Inflammatory macrophage (primary cell): ENCODE measurements at places on chromosomes 5 and 9.

- DNase-seq = no peak
These were observed 88.4 kb upstream of the FST start for GRCh38 chr5:53392073-53392472.

- DNase-seq = no peak
These were observed 50.0 kb downstream of the RAI14 start for GRCh38 chr5:34706084-34706483.

DNA sequence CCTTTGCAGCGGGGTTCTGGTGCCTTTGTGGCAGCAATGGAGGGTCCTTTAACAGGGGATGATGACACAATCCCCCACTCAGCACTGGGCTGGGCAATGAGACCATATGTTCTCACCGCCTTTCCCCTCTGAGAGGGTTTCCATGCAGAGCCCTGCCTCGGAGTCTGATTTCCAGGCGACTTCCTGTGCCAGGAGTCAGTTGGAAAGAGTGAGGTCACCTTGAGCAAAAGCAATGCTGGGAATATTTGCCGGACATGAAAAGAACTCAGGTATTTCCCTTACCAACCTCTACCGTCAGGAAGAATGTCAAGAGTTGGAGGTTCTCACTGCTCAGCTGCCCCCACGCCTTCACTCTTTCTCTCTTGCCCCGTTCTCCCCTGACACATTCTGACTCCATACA lies 284.2 kb upstream of the IRX1 start:
- no peak for DNase-seq

DNA sequence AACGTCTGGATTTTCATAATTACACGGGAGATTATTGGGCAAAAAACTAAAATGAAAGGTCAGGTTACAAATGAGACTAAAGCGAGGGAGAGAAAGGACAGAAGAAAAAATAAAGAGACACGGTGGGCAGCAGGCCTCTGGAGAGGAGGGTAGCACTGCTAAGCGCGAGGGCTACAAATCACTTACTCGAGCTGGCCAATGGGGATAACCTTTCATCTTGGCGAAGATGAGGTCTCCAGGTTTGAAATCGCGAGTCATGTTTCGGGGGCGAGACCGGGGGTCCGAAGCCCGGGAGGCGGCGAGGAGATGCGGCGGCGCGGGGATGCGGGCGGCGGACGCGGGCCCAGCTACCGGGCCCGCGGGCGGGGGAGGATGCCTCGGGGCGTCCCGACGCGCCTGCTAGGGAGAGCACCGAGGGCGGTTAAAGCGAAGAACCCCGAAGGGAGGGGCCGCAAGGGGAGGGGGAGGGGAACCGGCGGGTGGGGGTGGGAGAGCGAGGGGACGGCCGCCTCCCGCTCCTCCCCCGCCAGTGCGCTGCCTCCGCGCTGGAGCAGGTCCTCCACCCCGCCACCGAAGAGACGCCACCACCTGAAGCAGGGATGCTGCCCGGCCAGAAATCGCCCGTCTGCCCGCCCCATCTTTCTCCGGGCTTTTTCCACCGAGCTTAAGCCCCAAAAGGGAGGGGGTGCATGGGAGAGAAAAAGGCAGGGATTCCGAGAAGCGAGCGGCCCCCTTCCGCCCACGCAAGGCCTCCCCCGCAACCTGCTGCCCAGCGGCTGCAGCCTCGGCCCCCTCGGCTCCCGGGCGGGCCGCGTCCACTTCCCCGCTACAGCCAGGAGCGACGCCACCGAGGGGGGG lies 610 bp downstream of the PSIP1 start:
- no peak for DNase-seq

DNA sequence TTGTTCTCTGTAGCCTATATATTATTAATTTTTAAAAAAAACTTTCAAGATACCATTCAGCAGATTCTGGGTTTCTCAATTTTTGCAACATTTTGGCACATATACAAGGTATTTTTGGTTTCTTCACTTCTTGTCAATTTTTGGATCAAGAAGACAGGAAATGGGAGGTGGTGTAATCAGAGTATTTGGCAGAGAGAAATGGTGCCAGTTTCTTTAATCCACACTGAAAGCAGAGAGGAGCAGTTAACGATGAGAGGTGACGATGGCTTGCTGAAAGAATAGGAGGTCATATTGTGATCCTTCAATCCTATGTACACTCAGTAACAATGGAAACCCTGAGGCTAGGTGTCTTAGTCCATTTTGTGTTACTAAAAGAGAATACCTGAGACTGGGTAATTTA lies 16.4 kb downstream of the NNT start:
- DNase-seq = no peak

GRCh38 chr5:43699910-43700309 lies 96.9 kb downstream of the NNT start:
- DNase-seq = no peak

GRCh38 chr5:87079219-87079618 lies 188.5 kb upstream of the RASA1 start:
- DNase-seq = peak; percentile 53

- DNase-seq = no peak
These were observed 136.6 kb upstream of the GPR151 start for GRCh38 chr5:146652547-146652946.

DNA sequence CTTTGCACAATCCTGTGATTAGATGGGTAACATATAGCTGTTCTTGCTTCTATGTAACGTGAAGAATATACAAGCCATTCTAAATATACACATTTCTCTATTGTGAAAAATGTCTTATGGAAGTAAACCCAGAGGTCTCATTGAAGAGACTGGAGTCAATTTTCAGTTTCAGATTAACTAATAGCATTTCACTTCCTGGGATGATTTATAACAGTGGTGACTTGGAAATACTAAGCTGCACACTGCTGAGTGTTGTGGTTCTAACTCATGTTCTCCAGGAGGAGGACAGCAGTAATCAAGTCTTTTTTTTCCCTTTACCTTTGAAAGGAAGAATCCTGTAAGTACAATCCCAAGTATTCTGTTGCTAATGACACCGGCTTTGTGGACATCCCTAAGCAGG lies 3.3 kb downstream of the CTSL start:
- DNase-seq = no peak

GRCh38 chr9:137097761-137098462 lies 11.1 kb downstream of the MAN1B1 start:
- no peak for DNase-seq

- DNase-seq = peak; percentile 90
These were observed 63.8 kb upstream of the PPARGC1B start for GRCh38 chr5:149666212-149666852.

GRCh38 chr5:117893211-117893610 lies 1095.1 kb downstream of the DTWD2 start:
- DNase-seq = no peak

DNA sequence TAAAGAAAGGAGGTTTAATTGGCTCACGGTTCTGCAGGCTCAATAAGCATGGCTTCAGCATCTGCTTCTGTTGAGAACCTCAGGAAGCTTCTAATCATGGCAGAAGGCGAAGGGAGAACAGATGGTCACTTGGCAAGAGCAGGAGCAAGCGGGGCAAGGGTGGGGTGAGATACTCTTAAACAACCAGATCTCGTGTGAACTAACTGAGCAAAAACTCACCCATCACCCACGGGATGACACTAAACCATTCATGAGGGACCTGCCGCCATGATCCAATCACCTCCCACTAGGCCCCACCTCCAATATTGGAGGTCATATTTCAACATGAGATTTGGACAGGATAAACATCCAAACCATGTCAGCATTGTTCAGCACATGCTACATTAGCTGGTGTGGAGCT lies 89.1 kb upstream of the HAND1 start:
- DNase-seq = no peak

DNA sequence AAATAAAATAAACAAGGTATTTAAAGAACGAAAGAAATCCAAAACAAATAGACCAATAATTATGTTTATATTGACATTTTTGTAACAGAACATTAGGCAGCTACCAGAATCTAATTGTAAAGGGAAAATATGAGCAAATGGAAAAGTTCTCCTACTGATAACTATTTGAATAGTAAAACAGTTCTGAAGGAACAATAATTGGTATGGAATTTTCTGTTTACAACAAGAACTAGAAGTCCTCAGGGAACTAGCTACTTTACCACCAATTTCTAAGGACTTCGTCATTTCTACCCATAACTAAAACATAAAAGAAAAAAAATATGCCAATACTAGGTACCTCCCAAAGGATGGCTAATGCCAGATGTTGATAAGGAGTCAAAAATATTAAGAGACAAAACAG lies 58.5 kb downstream of the AP3B1 start:
- no peak for DNase-seq

GRCh38 chr9:127128341-127129072 lies 6.1 kb upstream of the ANGPTL2 start:
- no peak for DNase-seq

DNA sequence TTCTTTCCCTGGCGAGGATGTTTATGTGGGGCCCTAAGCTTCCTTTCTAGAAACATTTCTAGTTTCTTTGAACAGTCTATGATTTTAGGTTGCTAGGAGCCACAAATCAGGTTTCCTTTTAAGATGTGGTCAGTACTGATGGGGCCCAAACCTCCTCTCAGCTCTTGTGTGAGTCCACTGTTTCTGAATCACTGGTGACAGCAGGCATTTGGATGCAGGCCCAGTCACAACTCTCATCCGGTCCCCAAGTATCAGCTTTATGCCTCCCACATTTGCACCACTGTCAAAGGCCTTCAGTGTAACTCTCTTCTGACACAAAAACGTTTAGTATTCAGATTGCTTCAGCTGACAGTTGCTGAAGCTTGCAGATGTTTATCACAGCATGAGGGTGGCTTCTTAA lies 7.8 kb downstream of the DMRT2 start:
- no peak for DNase-seq

- DNase-seq = no peak
These were observed 169.8 kb upstream of the GRAMD2B start for GRCh38 chr5:126253406-126253805.

- no peak for DNase-seq
These were observed 20.4 kb downstream of the FAT2 start for GRCh38 chr5:151570512-151571269.

DNA sequence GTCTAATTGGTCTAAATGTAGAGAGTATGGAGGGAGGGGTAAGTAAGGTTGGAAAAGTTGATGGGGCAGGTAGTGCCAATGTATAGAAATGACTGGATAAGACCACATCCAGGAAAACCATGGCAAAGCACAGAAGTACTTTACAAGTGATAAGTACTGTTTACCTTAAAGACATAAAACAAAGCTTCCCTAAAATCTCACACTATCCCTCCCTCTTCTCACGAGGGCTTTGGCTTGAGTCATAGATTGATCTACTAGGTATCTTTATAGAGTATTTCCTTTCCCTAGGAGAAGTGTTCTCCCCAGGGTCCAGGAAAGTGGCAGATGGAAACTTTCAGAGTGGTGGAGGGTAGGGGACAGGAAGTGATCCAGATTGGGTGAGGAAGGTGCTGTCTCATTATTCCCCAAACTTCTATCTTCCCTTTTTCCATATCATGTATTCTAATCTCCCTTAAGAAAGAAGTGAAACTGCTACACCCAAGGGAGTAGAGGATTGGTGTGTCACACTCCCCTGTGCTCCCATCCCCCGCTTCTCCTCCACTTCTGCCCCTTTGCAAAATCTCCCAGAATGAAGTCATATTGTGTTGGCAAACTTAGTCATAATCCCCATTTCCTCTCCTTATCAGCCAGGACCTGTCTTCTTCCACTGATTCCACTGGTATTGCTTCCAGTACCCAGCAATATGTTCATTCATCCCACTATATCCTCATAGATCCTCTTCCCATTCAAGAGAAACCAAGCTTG lies 14.6 kb downstream of the IL33 start:
- peak; percentile 14 for DNase-seq

- DNase-seq = peak; percentile 81
These were observed 10.8 kb downstream of the TSPAN17 start for GRCh38 chr5:176658007-176658599.

DNA sequence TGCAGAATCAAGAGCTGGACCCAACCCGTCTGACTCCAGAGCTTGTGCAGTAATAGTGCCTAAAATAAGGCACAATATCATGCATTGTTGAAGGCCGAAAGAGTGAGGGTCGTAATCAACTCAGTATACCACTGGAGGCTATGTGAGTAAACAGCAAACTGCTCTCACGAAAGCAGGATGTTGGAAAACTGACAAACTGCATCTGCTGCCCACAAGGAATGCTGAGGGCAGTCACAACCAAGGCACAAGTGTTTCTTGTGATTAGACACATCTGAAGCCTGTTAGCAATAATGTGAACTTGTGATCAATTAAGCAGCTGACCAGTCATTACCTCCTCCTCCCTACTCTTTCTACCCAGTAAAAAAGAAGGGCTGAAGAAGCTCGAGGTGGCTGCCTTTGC lies 48.8 kb downstream of the TRPM3 start:
- DNase-seq = no peak

- no peak for DNase-seq
These were observed 7.4 kb downstream of the DDX31 start for GRCh38 chr9:132662152-132662945.

- no peak for DNase-seq
These were observed 61.4 kb downstream of the SMIM23 start for GRCh38 chr5:171847026-171847425.

DNA sequence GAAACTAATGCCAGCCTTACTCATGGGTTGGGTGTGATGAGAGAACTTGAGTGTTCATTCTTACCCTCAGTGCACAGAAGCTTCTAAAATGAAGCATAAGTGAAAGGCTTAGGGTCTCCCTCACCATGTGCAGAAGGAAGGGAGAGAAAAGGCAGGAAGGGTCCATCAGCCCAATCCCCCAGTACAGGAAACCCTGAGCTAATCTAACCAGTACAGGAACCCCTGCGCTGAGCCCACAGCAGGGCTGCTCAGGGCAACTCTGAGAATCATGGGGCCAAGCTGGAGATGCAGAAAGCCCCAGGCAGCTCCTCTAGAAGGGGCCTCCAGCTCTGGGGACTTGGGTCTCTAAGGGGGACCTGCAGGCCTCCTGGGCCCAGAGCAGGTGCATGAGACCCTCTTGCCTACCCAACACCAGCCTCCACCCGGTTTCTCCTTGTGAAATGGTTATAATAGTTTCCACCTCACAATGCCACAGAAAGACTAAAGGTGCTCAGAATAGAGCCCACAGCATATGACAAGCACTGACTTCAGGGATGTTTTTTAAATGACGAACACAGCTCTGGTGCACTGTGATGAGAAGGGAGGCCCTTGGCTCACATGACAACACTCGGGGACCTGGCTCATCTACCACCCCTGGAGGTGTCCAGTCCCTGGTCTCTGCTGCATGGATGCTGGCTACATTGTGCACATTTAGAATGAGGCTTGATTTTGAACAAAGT lies 190.1 kb downstream of the ACTL7B start:
- no peak for DNase-seq

GRCh38 chr9:132823370-132824145 lies 54.5 kb downstream of the AK8 start:
- DNase-seq = no peak

DNA sequence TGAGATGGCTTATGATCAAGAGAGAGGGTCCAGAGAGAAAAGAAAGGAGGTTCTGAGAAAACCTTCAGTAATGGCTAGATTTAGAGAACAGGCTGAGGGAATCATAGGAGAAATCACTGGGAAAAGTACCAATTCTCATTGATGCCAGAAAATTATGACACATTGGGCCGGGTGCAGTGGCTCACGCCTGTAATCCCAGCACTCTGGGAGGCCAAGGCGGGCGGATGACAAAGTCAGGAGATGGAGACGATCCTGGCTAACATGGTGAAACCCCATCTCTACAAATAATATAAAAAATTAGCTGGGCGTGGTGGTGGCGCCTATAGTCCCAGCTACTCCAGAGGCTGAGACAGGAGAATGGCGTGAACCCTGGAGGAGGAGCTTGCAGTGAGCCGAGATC lies 29.5 kb upstream of the PLIN2 start:
- no peak for DNase-seq

GRCh38 chr9:89739916-89740315 lies 135.1 kb downstream of the GADD45G start:
- no peak for DNase-seq
